H7 (cell line): ENCODE measurements at places on chromosomes 16 and 17.

GRCh38 chr16:50594308-50595260, 46.4 kb downstream of the NKD1 start:
- DNase-seq, result no peak

DNA sequence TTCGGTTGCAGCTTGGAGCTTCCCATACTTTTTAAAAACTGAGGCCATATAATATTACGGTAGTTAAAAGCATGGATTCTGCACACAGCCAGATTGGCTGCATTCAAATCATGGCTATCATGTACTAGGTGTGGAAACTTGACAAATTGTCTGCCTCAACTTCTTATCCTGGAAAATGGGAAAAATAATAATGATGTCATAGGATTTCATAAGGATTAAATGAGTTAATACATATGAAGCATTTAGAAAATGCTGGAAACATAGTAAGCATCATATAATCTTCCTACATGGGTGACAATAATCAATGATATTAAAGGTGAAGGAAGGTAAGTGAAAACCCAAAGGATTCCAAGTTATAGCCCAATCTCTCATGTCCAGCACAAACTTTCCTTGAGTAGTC, 588.5 kb upstream of the HSBP1 start:
- no peak for DNase-seq

GRCh38 chr17:7775051-7775450, 57.5 kb downstream of the DNAH2 start:
- DNase-seq, result no peak

DNA sequence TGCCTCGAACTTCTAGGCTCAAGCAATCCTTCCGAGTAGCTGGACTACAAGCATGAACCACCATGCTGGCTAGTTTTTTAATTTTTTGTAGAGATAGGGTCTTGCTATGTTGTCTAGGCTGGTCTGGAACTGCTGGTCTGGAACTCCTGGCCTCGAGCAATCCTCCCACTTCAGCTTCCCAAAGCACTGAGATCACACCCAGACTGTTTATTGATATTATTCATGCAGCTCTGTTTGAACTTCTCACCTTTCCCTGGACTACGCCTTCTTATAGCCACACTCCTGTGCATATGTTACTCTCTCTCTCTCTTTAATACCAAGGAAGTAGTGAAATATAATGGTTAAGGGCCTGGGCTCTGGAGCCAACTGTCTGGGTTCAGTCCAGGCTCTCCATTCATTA, 4.6 kb downstream of the COG7 start:
- DNase-seq, result no peak

GRCh38 chr16:85921026-85921425, 22.1 kb downstream of the IRF8 start:
- DNase-seq, result no peak
